ENCODE measurements at places on chromosomes 4 and X.

DNA sequence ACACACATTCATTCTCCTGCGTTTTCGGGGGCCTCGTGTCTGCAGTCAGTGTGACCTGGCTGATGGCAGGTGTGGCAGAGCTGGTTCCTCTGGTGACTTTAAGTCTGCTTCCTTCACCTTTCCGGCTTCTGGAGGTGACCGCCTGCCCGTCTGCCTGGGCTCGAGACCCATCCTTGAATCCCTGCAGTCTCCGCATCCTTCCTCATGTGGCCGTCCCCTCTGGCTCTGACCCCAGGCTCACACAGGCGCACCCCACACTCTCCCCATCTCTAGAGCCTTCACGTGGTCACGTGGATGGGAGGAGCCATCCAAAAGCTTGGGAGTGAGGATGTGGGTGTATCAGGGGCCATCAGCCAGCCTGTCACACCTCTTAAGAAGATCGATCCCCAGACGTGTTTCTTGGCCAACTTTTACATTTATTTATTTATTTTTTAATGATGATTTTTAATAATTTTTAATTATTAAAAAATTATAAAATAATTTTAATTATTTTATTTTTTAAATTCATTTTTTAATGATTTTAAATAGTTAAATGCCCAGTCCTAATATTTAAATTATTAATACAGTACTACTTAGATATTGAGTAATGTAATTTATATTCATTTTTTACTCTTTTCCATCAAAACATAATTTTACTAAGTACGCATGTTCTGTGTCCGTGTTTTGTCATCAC is 20.9 kb downstream of the RGS12 start:
- DNase-seq = no peak

- DNase-seq = no peak
Observed at GRCh38 chr4:77188498-77189220, 31.7 kb downstream of the CCNG2 start.

- DNase-seq = peak; percentile 31
Observed at GRCh38 chrX:110087485-110088356, 84.8 kb downstream of the TMEM164 start.

DNA sequence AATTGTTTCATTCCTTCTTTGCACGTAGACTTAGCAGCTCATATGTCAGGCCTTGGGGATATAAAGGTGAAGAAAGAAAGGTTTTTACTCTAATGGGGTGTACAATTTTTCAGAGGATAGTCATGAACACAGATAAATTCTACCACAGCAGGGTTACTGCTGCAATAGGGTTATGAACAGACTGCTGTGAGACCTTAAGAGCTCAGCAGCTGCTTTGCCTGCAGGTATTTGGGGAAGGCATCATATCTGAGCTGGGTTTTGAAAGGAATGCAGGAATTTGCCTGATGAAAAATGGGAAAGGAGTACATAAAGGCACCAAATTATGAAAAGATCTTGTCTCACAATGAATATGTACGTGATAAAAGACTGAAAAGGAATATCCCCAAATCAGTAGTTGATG is 128.9 kb downstream of the CEP135 start:
- DNase-seq = no peak

- no peak for DNase-seq
Observed at GRCh38 chr4:19030048-19030447, 1008.5 kb upstream of the LCORL start.

- no peak for DNase-seq
Observed at GRCh38 chrX:104310090-104310489, 55.4 kb upstream of the ESX1 start.

DNA sequence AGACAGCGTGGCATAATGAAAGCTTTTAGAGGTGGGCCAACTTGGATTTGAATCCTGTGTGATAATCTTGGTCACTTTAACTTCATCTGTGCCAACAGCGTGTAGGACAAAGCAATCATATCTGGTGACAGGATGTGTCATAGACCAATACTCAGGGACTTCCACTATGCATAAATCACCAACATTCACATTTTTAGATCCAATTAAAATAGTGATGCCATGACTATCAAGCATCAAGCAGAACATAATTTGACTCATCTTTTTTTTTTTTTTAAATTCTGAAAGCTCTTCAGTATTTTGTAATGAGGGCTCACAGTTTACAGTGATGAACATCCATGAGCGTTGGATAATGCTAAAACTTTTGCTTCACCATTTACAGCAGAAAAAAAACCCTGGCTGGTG is 27.3 kb upstream of the RAPGEF2 start:
- DNase-seq = no peak

DNA sequence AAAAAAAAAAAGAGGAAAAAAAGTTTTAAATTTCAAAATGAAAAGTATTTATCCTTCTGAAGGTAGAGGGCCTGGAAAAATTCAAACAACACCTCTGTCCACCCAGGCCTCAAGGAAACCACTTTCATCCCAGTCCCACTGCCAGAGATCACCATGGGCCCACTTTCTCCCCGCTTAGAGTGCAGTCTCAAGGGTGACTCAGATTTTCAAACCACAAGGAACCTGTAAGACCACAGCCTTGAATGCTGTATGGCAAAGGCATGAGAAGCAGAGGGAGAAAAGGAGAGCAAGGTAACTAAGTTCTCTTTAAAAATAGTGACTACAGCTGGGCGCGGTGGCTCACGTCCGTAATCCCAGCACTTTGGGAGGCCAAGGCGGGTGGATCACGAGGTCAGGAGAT is 87.9 kb upstream of the PACRGL start:
- no peak for DNase-seq

DNA sequence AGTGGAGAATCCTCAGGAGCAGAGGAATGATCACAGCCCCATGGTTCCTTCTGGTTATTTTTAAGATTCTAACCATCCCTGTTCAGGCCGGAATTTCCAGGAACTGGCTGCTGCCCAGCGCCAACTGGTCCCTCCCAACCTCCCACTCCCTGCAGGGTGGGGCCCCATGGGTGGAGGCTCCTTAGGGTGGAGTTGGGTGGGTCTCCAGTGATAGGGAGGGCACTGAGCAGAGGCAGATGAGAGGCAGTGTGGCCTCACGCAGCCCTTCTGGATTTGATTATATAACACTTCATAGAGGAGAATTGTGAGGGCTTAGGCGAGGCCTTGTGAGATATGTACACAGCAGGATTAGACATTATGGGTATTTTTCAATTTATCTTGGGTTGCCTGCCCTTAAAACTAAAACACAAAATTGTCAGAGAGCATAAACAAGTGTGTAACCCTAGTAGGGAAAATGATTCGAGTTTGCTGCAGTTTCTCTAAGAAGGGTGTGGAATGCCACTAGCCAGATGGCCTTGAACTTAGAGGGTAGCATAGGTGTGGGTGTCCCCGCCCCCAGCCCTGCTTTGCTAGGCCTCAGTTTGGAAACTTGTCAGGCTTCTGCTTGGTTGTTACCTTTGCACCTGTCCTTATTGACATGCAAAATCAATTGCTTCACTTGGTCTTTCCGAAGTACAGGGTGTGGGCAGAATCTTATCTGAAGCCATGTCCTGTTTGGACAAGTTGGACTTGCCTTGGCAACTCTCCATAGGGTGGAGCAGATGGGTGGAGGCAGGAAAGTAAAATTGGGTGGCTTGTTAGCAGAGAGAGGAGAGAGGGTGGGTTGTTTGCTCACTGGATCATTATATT is 9.4 kb downstream of the KLF3 start:
- peak; percentile 19 for DNase-seq

DNA sequence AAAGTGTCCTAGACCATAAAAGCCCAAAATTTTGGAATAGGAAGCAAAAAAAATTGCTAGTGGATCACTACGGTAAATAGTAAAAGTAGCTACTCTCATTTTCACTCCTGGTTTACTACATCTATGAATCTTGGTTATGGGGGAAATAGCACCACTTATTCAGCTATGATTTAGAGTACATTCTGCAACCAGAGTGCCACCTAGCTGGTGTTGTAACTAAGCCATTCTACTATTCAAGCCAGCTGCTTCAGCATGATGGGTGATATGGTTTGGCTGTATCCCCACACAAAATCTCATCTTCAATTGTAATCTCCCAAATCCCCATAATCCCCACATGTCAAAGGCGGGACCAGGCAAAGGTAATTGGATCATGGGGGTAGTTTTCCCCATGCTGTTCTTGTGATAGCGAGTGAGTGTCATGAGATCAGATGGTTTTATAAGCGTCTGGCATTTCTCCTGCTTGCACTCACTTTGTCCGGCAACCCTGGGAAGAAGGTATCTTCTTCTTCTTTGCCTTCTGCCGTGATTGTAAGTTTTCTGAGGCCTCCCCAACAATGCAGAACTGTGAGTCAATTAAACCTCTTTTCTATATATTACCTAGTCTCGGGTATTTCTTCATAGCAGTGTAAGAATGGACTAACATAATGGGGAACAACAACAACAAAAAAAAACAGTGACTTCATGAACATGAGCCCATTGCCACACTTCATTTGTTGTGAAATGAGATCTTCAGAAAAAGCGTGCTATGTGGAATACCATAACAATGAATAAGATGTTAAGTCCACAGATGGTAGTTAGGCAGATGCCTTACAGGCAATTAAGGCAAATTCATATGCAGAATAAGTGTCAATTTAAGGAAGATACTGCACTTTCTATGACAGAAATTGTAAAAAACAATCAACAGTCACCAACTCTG is 280.1 kb downstream of the PABPC4L start:
- DNase-seq = no peak

DNA sequence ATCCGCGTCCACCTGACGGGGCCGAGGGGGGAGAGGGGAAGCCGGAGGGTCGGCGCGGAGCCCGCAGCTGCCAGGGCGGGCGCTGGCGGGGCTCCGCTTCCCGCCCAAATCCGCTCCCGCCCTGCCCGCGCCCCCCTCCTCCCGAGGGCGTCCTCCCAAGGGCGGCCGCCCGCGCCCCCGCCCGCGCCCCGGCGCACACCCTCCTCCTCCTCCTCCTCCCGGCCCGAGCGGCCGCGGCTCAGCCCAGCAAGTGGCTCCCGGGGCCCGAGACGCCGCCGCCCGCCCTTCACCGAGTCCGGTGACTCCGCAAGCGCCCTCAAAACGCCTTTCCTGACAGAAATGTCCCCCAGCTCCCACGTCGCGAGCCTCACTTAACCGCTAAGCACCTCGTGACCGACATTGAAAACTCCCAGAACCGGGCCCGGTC is 487 bp downstream of the HMGB2 start:
- DNase-seq = no peak

GRCh38 chrX:115958687-115959359 is 211.7 kb upstream of the AGTR2 start:
- DNase-seq = no peak

GRCh38 chr4:8106451-8107025 is 52.1 kb downstream of the ABLIM2 start:
- no peak for DNase-seq

- no peak for DNase-seq
Observed at GRCh38 chrX:132815643-132816042, 142.8 kb downstream of the HS6ST2 start.

- no peak for DNase-seq
Observed at GRCh38 chr4:130419211-130419975, 1323.4 kb downstream of the C4orf33 start.
